NCI-H2081 (cell line): ENCODE measurements at places on chromosomes 2 and 18.

GRCh38 chr2:172972005-172972619 is 103.5 kb upstream of the MAP3K20 start:
- DNase-seq, result peak; percentile 56

DNA sequence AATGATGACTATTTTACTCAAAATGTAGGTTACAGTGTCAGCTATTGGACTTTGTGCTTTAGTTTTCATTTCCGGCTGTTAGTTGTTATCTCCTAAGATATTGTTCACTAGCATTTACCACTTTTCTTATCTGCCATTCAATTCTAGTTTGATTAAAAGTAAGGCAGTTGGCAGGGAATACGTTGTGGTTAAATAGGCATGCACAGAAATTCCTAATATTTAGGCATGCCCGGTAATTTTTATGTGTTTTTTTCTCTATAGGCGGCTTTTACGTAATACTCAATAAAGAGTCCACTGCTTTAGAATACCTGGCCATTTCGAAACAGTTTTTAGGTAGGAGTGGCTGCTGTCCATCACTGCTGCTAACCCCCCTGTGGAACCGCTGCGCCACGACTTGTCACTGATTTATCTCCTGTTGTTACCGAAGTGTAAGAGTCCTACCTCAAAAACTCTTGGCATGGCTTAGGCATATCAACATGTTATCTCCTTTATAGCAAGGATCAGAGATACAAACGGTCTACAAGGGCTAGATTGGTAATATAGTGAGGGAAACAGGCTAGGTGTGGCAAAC is 39.5 kb downstream of the BABAM2 start:
- DNase-seq, result no peak

DNA sequence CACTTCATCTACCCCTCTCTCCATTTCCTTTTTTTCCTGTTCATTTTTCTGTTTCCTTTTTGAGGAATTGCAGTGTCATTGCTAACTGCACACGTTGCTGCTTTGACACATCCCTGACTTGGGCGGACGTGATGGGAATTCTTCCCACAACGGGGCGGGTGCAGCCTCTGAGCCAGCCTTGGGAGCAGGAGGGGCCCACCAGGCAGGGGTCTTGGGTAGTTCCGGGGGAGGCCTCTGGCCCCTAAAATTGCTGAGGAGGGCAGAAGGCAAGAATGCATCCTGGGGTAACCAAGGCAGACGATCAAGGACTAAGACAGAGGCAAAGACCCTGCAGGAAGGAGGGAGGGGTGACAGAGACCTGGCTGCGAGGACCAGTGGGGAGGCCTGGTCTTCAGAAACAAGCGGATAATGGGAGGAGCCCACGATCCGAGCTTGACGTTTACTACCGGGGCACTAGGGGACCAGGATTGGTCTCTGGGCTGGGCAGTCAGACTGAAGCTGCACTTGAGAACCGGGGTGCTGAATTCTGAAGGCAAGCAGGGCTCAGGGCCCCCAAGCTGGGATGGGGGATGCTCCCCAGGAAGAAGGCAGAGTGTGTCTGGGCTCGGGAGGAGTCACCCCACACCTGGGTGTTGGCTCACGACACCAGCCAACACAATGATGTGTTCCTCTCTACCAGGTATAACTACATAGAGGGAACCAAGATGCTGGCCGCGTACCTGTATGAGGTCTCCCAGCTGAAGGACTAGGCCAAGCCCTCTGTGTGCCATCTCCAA is 14.8 kb upstream of the CNDP1 start:
- no peak for DNase-seq

DNA sequence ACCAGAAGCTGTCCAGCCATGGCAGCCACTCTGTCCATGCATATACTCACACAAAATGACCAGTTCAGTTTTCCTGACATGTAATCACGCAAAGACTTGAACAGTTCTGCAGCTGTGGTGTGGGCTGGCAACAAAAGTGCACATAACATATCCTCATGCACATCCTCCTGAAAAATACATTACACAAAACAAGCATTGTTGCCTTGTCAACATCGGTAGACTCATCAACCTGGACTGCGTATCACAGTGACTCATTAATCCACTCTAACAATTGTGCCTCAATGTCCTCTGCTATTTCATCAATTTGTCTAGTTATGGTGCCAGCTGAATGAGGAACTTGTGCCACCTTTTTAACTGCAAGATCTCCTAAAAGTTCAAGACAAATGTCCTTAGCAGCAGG is 19.5 kb downstream of the RBKS start:
- DNase-seq, result no peak

DNA sequence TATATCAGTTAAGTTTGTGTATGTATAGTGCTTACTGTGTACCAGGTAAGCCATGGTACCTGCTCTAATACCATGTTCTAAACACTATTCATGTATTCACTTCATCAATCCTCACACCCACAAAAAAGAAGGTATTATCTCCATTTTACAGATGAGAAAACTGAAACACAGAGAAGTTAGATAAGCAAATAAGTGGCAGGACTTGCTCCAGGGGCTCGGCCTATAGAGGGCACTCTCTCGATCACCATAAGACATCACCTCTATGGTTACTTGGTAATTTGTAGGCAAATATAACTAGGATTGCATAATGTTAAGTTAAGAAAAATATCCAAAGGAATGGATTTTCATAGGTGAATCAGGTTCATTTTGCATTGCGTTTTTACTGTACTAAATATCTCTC is 118.1 kb upstream of the FN1 start:
- no peak for DNase-seq

- DNase-seq, result no peak
Measured at GRCh38 chr2:127672341-127673224, 2.7 kb downstream of the LIMS2 start.

- DNase-seq, result no peak
Measured at GRCh38 chr2:81195774-81196382, 891.3 kb upstream of the LRRTM1 start.

- DNase-seq, result no peak
Measured at GRCh38 chr2:68907232-68907919, 36.2 kb upstream of the BMP10 start.

GRCh38 chr2:197170208-197170607 is 140.4 kb downstream of the ANKRD44 start:
- DNase-seq, result no peak

- DNase-seq, result no peak
Measured at GRCh38 chr2:236749346-236749745, 179.7 kb downstream of the ACKR3 start.

- DNase-seq, result no peak
Measured at GRCh38 chr2:25301453-25302352, 40.0 kb downstream of the DNMT3A start.

GRCh38 chr2:51959696-51960095 is 927.8 kb upstream of the NRXN1 start:
- no peak for DNase-seq

DNA sequence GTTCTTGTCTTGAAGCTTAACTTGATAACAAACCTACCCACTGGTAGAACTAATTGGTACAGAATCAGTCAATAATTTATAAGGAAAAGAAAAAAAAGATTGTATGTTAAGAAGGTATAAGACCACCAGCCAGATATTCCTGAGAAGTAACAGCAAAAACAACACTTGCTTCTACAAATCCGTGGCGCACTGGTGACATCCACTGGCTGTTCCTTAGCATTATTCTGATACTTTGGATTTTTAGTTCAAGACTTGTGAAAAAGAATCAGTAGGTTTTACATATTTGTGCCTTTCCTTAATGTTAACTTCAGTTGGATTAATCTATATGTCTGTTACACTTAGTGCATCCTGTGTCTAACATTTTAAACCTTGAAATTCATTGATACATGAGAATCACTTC is 141.8 kb downstream of the GRB14 start:
- peak; percentile 27 for DNase-seq

- no peak for DNase-seq
Measured at GRCh38 chr2:164981217-164981990, 26.1 kb upstream of the SLC38A11 start.

GRCh38 chr18:73245345-73245744 is 377.6 kb upstream of the NETO1 start:
- no peak for DNase-seq

DNA sequence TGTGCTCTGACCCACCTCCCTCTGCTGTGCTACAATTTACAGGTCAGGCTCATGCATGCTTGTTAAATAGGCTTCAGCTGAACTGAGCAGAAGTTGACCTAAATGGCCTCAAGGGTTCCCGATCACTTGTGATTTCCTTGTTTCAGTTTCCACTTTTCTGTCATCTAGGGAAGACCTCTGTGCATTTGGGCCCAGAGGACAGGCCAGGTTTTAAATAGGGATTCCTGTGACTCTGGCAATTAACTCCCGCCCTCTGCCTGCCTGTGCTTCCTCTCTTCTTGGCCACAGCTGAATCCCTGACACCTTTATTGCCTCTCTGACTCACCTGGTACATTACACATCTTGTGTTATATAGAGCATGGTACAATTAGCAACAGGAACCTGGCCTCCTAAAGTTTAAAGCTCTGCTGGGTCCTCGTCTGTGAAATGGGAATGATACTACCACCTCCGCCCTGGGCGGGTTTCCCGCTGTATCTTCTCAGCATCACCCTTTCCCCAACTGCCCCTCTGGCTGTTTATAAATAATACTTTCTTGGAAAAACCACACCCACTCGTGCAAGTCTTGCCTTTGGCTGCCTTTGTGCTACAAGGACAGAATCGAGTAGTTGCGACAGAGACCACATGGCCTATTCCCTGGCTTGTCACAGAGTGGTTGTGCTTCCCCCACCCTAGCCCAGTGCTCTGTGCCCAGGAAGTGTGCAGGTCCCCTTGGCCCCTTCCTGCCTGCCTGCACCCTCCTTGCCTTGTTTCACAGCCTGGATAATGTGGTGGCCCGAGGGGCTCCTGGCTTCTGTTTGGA is 7.9 kb downstream of the CABLES1 start:
- no peak for DNase-seq

GRCh38 chr18:75527848-75528685 is 100.6 kb upstream of the SMIM21 start:
- DNase-seq, result no peak

GRCh38 chr2:20390524-20391123 is 40.0 kb upstream of the PUM2 start:
- no peak for DNase-seq

DNA sequence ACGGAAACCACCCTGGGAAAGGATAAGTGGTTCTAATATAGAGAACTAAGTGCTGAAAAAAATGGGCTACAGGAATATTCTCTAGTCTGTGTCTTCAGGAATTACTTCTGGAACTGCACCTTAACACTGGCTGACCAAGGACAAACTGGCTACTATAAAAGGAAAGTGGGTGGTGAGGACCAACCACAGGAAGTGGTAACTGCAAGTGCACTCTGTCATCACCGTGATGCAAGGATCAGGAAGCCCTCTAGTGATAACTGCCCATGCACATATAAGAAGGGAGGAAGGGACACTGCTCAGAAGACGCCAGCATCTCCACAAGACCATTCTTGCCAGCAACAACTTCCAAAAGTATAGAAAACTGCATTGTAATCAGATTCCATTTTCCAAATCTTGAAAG is 424.4 kb upstream of the RGPD4 start:
- DNase-seq, result no peak

DNA sequence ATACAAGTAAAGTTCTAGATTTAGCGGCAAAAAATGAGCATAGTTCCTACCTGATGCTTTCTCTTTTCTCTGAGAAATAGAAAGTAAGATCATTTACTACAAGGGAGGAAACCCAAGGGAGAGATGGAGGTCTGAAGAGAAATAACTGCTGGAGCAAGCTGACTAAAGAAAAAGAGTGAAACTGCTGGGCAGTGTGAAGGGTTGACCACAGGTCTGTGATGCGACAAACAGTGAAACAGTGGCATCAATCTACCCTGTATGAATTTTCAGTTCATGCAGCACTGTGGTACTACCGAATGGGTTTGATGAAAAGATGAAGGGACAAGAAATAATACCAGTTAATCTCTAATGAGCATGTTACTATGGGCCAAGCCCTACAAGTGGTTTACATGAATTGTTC is 52.2 kb downstream of the CUL3 start:
- no peak for DNase-seq

- DNase-seq, result no peak
Measured at GRCh38 chr2:196590286-196590685, 49.2 kb upstream of the CCDC150 start.

- no peak for DNase-seq
Measured at GRCh38 chr2:101847661-101848339, 144.0 kb upstream of the IL1R2 start.

- DNase-seq, result no peak
Measured at GRCh38 chr18:23279931-23280330, 144.6 kb downstream of the CABLES1 start.

- no peak for DNase-seq
Measured at GRCh38 chr2:179349670-179350303, 85.2 kb upstream of the SESTD1 start.

GRCh38 chr18:65769652-65770051 is 18.8 kb downstream of the CDH7 start:
- no peak for DNase-seq

- no peak for DNase-seq
Measured at GRCh38 chr2:18792226-18792629, 202.9 kb upstream of the NT5C1B start.

DNA sequence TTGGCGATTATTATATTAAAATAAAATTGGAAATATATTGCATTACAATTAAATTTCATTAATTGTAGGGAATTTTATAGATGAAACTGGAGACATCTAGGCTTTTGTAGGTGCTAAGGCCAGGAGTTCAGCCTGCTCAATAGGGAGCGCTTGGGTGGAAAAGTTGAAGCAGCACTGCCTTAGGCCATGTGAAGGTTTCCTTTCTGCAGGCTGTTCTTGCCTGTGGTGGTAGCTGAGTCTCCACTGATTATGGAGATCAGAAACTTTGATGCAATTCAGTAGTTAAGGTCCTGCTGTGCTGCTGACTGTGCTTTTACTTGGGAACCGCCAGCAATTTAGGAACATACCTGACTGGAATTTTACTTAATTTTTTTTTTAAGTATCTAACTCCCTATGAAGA is 179.9 kb upstream of the BOD1L2 start:
- DNase-seq, result no peak

DNA sequence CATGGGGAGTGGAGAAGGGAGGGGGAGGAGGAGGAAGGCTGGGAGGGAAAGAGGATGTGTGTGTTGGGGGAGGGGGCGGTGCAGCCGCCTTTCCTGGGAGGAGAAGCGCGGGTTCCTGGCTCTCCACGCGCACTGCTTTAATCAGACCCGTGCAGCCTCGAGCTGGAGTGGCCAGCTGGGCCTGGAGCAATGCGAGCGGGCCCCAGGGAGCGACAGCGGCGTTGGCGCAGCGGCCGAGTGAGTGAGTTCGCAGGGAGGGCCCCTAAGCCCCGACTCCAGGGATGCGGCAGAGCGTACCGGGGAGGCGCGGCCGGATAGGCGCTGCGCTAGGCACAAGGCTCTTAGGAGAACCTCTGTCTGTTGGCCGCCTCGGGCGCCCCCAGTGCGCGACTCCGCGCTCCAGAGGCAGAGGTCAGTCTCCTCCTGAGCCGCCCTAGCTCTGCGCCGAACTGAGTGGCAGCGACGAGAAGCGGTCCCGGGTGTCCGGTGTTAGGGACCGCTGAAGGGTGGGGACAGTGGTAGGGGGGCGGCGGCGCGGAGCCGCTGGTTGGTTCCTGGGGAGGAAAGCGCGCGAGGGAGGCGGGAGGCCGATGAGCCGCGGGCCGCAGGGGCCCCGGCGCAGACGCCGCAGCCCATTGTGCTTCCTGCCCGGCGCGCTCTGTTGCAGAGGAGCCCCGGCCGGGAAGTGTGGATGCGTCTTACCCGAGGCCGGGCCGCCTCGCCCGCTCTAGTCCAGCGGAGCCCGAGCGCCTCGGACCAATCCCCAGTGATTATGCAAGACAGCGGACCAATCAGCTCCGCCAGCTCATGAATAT is 455 bp upstream of the DLX1 start:
- DNase-seq, result peak; percentile 97

GRCh38 chr2:217698691-217699090 is 304.1 kb downstream of the TNS1 start:
- no peak for DNase-seq

- DNase-seq, result no peak
Measured at GRCh38 chr2:166917415-166917814, 29.1 kb downstream of the XIRP2 start.

- DNase-seq, result no peak
Measured at GRCh38 chr2:241320394-241320793, 4.7 kb downstream of the SEPTIN2 start.
